ENCODE measurements at places on chromosomes 12 and 14.

- DNase-seq: no peak
These were observed 23.6 kb downstream of the DAD1 start for GRCh38 chr14:22565391-22565945.

DNA sequence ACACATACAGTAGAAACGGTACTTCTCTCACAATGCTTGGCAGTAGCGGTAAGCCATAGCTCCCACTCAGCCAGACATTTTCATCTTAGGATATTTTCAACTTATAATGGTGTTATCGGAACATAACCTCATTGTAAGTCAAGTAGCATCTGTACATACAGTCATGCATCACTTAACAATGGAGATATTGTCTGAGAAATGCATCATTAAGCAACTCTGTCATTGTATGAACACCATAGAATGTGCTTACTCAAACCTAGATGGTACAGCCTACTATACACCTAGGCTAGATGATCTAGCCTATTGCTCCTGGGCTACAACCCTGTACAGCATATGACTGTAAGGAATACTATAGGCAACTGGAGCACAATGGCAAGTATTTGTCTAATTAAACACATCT, 40.8 kb downstream of the RPS6KA5 start:
- DNase-seq: no peak

GRCh38 chr14:63186453-63186852, 17.8 kb upstream of the RHOJ start:
- peak; percentile 5 for DNase-seq

GRCh38 chr14:99183716-99184115, 88.3 kb downstream of the BCL11B start:
- DNase-seq: no peak

GRCh38 chr14:23899788-23900187, 53.8 kb upstream of the DHRS4 start:
- no peak for DNase-seq
